ENCODE measurements at places on chromosomes 12 and 14. TPM values are rescaled to one million over a fixed set of nuclear protein-coding genes. Genes with fewer than 3 reads are reported as not detected.

The PIWIL1 gene
- total RNA-seq, result not detected

The UNG gene
- 25.1 TPM for total RNA-seq

The CYP46A1 gene
- 2.2 TPM for total RNA-seq

The ZNF84 gene
- total RNA-seq, result 39.7 TPM

The COL2A1 gene
- not detected for total RNA-seq

The MFAP5 gene
- total RNA-seq, result 17.0 TPM

The FOXM1 gene
- total RNA-seq, result 1.3 TPM

DNA sequence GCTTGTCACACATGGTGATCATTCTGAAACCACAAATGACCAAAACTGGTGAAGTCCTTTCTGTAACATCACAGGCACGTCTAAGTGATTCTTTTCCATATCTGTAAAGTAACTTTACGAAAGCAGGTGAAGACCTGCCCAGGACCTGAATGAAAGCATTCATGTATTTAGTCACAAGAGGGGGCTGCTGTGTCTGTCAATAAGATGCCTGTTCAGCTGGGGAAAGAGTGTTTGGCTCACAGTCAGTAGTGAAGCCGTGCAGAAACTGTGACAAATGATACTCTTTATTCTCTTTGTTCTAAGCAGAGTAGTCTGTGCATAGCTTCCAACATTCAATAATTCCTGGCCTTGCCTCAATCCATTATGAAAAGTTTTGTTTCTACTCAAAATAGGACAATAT is 373.5 kb upstream of the OR4E1 start:
- no peak for DNase-seq

- no peak for DNase-seq
These were observed 469.1 kb downstream of the PRKD1 start for GRCh38 chr14:29458547-29458946.

DNA sequence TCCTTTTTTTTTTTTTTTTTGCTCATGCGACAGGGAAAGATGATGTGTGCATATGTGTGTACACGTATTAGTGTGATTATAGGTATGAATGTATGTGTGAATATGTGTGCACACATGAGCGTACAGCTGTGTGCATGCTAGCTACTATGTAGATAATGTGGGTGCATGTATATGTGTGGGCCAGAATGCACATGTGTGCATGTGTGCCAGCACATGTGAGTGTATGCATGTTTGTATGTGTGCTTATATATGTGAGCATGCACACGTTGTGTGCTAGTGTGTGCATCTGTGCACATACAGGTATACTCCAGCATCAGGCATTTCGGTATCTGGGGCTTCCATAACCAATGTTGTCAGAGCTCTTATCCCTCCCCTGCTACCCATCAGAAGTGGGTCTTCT is 541.1 kb downstream of the AACS start:
- no peak for DNase-seq

DNA sequence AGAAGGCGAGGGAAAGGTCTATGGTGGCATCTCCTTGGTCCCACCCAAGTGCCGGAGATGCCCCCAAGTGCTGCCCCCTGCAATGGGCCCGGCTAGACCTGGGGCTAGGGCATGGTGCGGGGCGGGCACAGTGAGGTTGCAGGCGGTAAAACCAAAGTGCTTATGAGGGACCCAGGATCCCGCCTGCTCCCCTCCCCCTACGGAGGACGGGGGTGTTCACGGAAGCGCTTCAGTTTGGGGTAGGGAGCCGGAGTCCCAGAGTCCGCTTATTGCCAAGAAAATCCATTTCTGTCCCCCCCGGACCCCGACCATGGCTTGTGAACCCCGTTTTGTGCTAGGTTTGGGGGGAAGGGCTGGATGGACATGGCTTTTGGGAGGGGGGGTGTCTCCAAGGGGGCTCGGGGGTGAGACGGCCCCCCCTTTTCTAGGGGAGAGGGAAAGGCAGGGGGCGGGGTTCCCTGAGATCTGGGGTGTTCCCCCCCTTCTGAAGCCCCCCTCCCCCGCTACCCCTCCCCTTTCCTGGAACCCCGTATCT is 5.4 kb upstream of the GPR84 start:
- no peak for DNase-seq

- peak; percentile 68 for DNase-seq
These were observed 601 bp downstream of the KLC1 start for GRCh38 chr14:103629503-103630121.

- peak; percentile 73 for DNase-seq
These were observed 197.0 kb downstream of the DAD1 start for GRCh38 chr14:22391908-22392565.

GRCh38 chr12:123741937-123742572 is 20.0 kb upstream of the DNAH10 start:
- no peak for DNase-seq

DNA sequence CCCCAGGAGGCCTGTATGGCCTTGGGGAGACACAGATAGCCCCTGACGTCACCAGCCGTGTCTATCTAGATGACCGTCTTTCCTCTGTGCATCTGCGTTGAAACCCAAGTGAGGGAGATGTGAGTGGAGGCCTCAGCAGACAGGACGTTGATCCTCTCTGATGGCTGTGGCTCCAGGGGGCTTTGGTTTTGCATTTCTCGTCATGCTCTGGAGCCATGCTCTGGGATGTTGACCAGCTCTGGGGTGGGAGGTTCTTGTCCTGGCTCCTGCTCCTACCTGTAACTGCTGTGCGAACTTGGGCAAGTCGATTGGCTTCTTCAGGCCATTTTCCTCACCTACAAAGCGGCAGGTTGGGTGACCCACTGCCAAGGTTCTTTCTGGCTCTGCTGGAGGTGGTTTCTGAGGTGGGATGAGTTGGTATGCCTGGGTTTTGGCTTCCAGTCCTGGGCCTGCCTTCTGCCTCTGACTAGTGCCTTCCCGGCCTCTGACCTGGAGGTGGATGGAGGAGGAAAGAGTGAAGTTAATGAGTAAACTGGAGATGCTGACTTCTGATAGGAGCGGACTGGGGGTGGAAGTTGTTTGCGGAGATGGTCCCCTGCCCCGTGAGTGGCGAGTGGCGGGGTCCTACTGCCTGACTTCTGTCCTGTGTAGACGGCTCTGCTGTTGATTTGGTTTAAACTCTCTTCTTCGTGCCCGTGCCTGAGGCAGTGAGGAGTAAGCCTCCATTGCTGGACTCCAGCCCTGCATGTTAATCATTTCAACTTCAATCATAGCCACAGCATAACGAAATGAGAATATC is 8.4 kb downstream of the TSPAN9 start:
- no peak for DNase-seq

GRCh38 chr14:62505045-62505444 is 540.2 kb downstream of the KCNH5 start:
- DNase-seq, result no peak

GRCh38 chr12:50933459-50934124 is 18.8 kb upstream of the HIGD1C start:
- DNase-seq, result no peak

DNA sequence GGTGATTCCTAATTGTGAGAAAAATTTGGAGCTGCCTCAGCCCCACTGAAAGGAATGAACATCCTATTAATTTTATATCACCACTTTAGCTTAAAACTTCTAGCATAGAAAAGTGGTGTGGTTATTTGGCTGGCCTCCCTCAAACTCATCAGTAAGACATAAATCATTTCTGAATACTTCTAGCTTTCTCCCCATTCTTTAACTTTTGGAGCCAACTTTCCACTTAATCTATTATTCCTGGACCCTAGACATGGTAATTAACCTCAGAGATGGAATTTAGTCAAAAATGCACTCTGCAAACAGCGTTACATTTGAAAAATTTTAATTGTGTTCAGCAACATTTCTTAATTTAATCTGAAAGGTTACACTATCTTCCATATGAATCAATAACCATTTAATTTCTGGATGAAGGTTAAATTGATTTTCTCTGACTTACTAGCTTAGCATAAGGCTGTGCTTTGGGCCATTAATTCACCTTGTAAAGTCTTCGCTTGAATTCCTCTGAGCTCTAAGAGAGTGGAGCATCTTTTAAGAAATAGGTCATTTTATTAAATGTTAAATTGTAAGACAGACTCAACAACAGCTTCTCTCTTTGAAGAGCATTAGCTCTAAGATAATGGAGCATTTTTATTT is 753.6 kb upstream of the STXBP6 start:
- DNase-seq, result no peak

GRCh38 chr12:82517808-82518207 is 159.5 kb downstream of the METTL25 start:
- DNase-seq, result no peak

GRCh38 chr12:89156340-89156739 is 196.0 kb downstream of the DUSP6 start:
- DNase-seq, result no peak

- no peak for DNase-seq
These were observed 253.9 kb upstream of the ARID2 start for GRCh38 chr12:45475594-45475993.

DNA sequence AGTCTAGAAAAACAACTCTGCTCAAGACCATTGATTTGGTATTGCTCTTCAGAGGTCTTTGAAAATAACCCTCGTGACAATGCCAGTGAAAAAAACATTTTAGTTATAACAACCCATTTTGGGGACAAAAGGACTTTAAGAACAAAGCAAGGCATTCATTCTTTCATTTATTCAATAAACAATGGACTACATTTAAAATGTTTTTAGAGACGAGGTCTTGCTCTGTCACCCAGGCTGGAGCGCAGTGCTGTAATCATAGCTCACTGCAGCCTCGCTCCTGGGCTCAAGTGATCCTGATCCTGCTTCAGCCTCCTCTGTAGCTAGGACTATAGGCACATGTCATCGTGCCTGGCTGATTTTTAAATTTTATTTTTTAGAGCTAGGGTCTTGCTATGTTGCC is 7.7 kb upstream of the KICS2 start:
- DNase-seq, result no peak

GRCh38 chr12:60144395-60144794 is 548.6 kb downstream of the SLC16A7 start:
- no peak for DNase-seq

GRCh38 chr14:72318648-72319047 is 386.4 kb downstream of the RGS6 start:
- DNase-seq, result no peak
